Posterior vena cava (tissue), 2 donors: ENCODE measurements at places on chromosomes 6 and 20. TPM values are rescaled to one million over a fixed set of nuclear protein-coding genes. Genes with fewer than 3 reads are reported as not detected.

- DNase-seq = no peak
Measured at GRCh38 chr6:100173211-100173610, 179.2 kb upstream of the MCHR2 start.

DNA sequence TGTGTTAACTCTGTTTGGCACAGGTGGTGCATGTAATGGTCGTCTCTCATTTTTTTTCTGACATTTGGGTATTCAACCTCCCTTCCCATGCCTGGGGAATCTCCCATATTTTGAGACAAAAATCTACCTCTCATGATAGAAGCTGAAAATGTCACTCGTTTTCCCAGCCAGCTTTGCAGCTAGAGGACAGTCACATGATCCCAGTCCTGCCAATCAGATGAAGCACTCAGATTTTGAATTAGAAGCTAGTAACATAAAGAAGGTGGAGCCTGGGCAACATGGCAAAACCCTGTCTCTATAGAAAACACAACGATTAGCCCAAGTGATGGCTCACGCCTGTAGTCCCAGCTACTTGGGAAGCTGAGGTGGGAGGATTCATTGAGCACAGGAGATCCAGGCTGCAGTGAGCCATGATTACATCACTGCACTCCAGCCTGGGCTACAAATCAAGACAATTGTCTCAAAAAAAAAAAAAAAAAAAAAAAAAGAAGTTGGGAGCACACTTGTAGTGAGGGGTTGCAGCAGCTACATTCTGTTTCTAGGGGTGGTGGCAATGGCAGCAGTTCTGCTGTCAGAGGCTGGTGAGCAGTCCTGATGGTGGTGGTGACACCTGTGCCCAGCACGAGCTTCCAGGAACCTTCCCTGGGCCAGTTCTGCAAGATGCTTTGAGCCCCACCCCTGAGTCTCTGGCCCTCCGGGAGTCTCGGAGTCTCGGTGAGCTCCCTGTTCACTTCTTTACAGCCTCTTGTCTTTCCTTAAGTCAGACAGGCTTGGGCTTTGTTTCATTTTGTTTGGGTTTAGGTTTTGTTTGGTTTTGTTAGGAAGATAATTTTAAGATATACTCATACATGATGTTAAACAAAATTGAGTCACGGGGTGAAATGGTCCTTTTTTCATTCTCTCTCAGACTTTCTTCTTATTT, 94.1 kb upstream of the KCNG1 start:
- no peak for DNase-seq

- no peak for DNase-seq
Measured at GRCh38 chr6:119791736-119792135, 442.2 kb upstream of the MAN1A1 start.

DNA sequence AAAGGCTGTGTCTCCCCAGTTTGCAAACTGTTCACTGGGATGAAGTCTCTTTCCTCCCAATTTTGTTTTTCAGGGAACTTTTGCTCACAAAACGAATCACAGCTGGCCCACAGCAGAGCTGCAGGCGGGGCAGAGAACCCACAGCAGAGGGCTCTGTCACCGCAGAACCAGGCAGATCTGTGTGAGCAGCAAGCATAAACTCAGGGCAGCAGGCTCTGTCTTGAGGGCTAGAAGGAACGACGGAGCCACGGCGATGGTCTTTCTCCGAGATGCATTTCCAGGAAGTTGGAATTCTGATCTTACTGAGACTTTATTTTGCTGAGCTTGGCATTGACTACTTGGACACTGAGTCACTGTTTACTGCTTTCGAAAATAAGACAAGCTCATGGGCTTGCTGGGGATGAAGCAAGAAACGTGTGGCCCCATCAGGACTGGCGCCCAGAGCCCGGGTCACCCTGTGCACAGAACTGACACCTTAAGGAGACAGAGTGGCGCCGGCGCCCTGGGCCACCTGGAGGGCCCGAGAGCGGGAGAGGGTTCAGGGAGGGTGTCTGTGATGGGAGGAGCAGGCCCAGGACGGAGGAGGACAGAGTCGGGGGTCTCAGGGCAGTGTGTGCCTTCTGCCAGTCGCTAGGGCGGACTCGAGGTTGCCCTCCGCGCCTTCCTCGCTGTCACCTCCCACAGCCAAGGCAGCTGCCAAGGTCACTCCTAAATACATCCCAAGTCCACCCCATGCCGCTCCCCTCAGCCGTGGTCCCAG, 106.3 kb upstream of the NXT1 start:
- DNase-seq = no peak

The AIF1 gene
- 68.7 TPM for total RNA-seq
